ENCODE measurements at places on chromosomes 2 and 18.

- no peak for DNase-seq
Measured at GRCh38 chr2:205235434-205235833, 446.9 kb upstream of the NRP2 start.

- DNase-seq, result no peak
Measured at GRCh38 chr2:85017411-85018048, 46.6 kb downstream of the KCMF1 start.

DNA sequence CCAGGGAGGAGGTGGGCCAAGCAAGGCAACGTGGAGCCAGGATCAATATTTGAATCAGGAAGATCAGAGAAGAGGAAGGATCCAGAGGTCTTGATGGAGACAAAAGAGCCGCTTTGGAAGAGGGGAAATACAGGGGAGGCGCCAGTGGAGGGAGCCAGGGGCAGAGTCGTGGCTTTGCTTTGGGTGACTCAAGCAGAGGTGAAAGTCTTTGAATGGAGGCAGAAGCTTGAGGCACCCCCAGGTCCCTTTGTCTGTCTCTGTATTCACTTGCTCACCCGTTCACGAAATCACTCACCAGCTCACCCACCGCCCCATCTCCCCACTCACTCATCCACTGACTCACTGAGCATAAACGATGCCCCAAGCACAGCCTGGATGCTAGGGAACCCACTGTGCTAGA is 134.1 kb downstream of the ACOXL start:
- DNase-seq, result no peak

DNA sequence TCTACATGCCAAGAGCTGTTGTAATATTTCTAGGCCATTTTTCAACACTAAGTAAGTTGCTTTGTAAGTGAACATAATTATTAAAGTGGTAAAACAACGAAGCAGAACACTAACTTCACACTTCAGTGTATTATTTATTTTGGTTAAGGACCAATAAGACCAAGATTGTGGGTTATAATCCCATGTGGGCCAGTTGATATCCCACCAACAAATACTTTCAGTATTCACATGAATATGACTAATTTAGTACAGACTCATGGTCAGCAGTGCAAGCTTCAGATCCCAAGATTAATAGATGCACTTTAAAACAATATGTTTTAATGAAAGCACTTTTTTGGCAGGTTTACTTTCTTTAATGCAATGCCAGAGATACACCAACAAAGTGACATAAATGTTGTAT is 154.3 kb downstream of the LCLAT1 start:
- DNase-seq, result no peak

- no peak for DNase-seq
Measured at GRCh38 chr2:179818546-179818945, 42.9 kb downstream of the ZNF385B start.

GRCh38 chr2:129766374-129766993 is 213.0 kb upstream of the RAB6C start:
- DNase-seq, result no peak

DNA sequence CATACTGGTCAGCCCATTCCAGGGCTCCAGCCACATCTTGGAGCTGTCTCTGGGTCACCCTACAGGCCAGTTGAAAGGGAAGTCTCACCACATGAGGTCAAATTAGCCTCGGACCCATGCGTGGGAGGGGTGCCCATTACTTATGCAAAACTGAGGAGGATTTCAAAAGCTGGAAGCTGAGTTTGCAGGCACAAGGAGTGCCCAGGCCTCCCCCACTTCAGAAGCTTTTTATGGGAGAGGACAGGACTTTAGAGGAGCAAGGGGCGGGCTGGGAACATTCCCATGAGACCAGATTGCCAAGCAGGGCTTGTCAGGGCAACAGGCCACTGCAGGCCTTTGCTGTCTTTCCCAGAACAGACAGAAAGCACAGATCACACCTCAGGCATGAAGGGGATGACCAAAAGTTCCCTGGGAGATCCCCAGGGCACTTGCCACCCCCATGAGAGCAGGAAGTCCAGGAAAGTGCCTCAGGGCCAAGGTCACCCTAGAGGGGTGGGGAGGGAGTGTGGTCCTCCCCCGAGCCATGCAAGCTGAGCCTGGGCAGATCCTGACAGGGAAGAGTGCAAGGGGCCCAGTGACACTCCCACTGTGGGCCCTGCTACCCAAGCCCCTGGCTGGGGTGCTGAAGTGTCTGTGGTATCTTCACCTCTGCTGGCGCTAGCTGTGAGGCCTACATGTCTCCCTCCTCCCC is 267.7 kb downstream of the BCL11A start:
- DNase-seq, result no peak

GRCh38 chr2:143720095-143720664 is 591.0 kb downstream of the ARHGAP15 start:
- DNase-seq, result no peak

- DNase-seq, result no peak
Measured at GRCh38 chr18:63299837-63300745, 19.5 kb downstream of the BCL2 start.

DNA sequence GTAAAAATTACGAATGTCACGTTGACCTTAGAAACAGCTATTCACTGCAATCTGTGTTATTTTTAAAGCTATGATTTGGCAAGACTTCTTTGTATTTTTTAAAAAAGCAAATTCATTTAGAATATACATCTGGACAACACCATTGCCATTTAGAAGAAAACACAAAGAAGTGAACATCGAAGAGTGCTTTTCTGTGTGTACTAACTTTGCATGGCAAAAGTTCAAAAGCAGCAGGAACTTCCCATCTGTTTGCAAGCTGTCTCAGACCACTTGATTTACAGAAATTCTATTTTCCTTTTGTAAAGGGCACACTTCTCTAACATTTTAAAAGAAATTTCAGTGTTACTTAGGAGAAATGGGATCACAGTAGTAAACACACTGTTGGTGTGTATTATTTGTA is 145.9 kb downstream of the CALCRL start:
- DNase-seq, result no peak

- DNase-seq, result no peak
Measured at GRCh38 chr2:65443509-65444186, 11.2 kb upstream of the SPRED2 start.

GRCh38 chr2:188220535-188220934 is 71.1 kb upstream of the GULP1 start:
- DNase-seq, result no peak

- no peak for DNase-seq
Measured at GRCh38 chr2:75705921-75706320, 4.8 kb downstream of the GCFC2 start.

- no peak for DNase-seq
Measured at GRCh38 chr18:59419386-59419785, 60.3 kb upstream of the LMAN1 start.

DNA sequence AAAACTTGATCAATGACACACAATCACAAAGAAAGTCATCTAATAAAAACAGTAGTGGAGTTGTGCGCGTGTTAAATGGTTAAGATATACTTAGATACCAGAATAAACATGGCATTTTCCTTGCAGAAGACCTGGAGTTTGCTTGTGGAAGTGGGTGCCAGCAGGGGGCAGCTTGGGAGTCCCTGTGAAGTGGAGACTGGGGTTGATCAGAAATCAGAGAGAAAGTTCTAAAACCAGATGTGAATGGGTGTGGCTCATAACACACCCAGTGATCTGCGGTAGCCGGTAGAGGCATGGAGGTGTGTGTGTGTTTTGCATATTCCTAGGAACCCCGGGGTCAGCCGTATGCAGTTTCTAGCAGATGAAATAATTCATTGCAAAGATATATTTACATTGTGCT is 300.1 kb upstream of the TRIB2 start:
- no peak for DNase-seq
